OCI-LY7 (cell line): ENCODE measurements at places on chromosomes 5 and 9. TPM values are rescaled to one million over a fixed set of nuclear protein-coding genes. Genes with fewer than 3 reads are reported as not detected.

The SPOCK1 gene
- total RNA-seq, result 0.29 and 0.30 TPM in 2 replicates

The IL9 gene
- not detected in 2 replicates for total RNA-seq

The CMBL gene
- total RNA-seq, result 0.13 TPM in 1 of 2 replicates, not detected in the other

The RAD50 gene
- total RNA-seq, result 59.8 and 70.0 TPM in 2 replicates

The REEP2 gene
- total RNA-seq, result 5.1 and 6.5 TPM in 2 replicates

The RNF183 gene
- total RNA-seq, result not detected in 2 replicates

The RNF224 gene
- total RNA-seq, result 0.30 TPM in 1 of 2 replicates, not detected in the other

The TICAM2 gene
- total RNA-seq, result 0.65 and 0.87 TPM in 2 replicates

The MLANA gene
- not detected in 2 replicates for total RNA-seq

The DNAJC25 gene
- 6.5 and 7.0 TPM in 2 replicates for total RNA-seq

The MSMP gene
- total RNA-seq, result 4.1 and 4.4 TPM in 2 replicates

The NPM1 gene
- 2,027 and 2,059 TPM in 2 replicates for total RNA-seq

The DOCK8 gene
- total RNA-seq, result 145 TPM in 2 replicates

The SLC25A2 gene
- 0.70 and 1.6 TPM in 2 replicates for total RNA-seq

The SPINK7 gene
- total RNA-seq, result not detected in 2 replicates

The ELOVL7 gene
- total RNA-seq, result not detected in 2 replicates

The SLC34A3 gene
- total RNA-seq, result not detected in 2 replicates

The CARD9 gene
- 1.7 and 2.1 TPM in 2 replicates for total RNA-seq

The SEMA6A gene
- not detected in 2 replicates for total RNA-seq

The PCDHGC5 gene
- total RNA-seq, result 5.0 and 5.4 TPM in 2 replicates

The DMRT3 gene
- total RNA-seq, result not detected in 2 replicates

The C7 gene
- total RNA-seq, result not detected in 2 replicates

The BTNL8 gene
- not detected in 2 replicates for total RNA-seq

The NSD1 gene
- 132 and 142 TPM in 2 replicates for total RNA-seq

The KYAT1 gene
- total RNA-seq, result 28.3 and 34.5 TPM in 2 replicates

The DDX4 gene
- total RNA-seq, result not detected in 2 replicates

The GLRA1 gene
- total RNA-seq, result not detected in 2 replicates

The AQP3 gene
- total RNA-seq, result 28.5 and 30.6 TPM in 2 replicates

The KIF24 gene
- total RNA-seq, result 13.9 and 15.8 TPM in 2 replicates

The DHX29 gene
- total RNA-seq, result 17.4 and 19.9 TPM in 2 replicates

The INIP gene
- total RNA-seq, result 34.4 and 34.5 TPM in 2 replicates

The PCDHB11 gene
- total RNA-seq, result not detected in 2 replicates

The KLHL3 gene
- 5.2 and 6.2 TPM in 2 replicates for total RNA-seq

The UBE2QL1 gene
- not detected in 2 replicates for total RNA-seq

The FRMD3 gene
- total RNA-seq, result 0.48 and 0.65 TPM in 2 replicates

The OLFM1 gene
- not detected in 2 replicates for total RNA-seq

The FABP6 gene
- not detected in 2 replicates for total RNA-seq

The RNF180 gene
- not detected in 2 replicates for total RNA-seq

The PCDHGA4 gene
- 1.8 and 1.9 TPM in 2 replicates for total RNA-seq

The FOXD4L4 gene
- 0.53 and 1.5 TPM in 2 replicates for total RNA-seq

The ZFP2 gene
- 0.32 TPM in 1 of 2 replicates, not detected in the other for total RNA-seq

The TOR4A gene
- total RNA-seq, result 19.7 and 22.3 TPM in 2 replicates

The ADAMTS12 gene
- not detected in 2 replicates for total RNA-seq

The CACNA1B gene
- total RNA-seq, result not detected in 2 replicates

The OR4F3 gene
- not detected in 2 replicates for total RNA-seq

The CNTNAP3B gene
- total RNA-seq, result not detected in 2 replicates

The HAPLN1 gene
- total RNA-seq, result not detected in 2 replicates

The IL7R gene
- total RNA-seq, result 4.6 and 4.7 TPM in 2 replicates
